NCI-H1436 treated with DMSO at 0.1 percent for 48 hours (cell line): ENCODE measurements at places on chromosomes 4 and X.

GRCh38 chr4:167117273-167117672 is 117.0 kb downstream of the SPOCK3 start:
- no peak for DNase-seq

DNA sequence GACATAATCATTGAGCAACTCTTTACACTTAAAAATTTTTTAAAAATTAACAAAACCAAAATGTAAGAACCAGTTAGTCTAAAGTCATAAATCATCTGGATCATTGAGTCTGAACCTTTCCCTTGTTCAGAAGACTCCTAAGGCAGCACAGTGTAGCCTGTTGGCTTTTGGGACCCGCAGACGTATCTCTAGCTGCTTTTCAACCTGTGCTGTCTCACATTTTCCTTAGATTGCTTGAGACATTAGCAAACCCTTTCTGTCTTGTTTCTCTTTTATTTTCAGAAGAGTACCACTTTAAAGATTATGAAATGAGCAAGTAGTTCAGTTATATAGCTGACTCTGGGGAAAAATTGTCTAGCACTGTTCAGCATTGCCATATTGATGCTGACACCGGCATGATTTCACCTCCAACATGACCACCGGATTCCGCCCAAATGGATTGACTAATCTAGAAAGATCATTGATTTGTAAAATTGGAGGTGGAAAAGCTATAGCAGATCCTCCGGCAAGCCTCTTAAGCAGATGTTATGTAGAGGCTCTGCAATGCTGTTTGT is 8.9 kb downstream of the TCEANC start:
- DNase-seq: no peak

GRCh38 chr4:68476191-68476590 is 28.9 kb downstream of the TMPRSS11E start:
- no peak for DNase-seq

DNA sequence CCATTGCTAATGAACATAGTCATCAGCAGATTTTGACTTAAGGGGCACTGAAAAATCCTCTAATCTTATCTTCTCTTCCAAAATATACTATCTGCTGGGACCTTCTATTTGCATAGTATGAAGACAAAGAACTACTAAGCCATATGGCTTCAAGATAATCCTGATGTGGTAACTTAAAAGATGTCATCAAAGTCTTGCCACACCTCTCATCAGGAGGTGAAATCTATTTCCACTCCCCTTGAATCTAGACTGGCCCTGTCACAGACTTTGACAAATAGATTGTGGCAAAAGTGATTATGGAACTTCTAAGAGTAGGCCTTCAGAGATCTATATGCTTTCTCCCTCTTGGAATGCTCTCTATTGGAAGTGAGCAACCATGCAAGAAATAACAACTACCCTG is 27.3 kb upstream of the TET2 start:
- no peak for DNase-seq

DNA sequence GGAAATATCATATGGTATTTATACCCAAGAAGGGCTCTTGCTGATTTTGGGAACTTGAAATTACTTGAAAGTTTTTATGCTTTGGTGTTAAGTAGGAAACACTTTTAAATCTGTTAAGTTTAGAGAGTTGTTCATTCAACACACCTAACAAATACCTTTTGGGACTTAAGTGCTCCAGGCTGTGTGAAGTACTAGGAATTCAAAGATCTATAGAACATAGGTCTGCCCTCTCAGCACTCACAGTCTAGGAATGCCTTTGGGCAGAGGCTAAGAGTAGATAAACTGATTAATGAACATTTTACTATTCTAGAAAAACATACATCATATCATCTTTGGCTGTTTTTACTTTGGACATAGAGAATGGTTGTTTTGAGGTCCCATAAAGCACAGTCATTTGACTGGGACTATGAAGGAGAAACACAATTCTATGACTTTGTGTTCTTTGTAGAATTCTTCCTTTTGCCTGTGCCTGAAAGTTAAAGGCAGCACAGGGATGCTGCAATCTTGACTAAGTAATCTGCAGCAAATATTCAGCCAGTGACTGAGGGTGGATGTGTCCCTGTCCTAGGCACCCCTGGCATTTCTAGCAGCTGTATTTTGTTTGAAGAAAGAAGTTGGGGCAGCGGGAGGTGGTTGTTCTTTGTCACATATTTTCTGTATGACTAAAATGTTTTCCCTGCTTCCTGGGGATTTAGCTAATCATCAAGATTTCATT is 8.3 kb downstream of the BMP3 start:
- no peak for DNase-seq

DNA sequence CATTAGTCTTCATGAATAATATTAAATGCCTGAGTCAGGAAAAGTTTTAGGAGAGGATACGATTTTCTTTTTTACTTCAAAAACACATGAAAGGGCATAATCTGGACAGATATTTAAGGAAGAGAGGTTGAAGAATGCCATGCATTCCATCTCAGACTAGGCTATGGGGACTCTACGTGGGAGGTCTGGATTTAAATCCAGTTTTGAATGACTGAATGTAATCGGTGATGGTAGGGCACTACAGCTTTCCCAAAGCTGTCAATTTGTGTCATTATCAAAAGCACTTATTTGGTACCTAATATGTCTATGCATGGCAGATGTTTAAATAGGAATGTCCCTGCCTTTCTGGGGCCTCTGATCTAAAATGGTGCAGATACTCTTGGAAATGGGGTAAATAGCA is 59.3 kb upstream of the RPL34 start:
- DNase-seq: no peak

DNA sequence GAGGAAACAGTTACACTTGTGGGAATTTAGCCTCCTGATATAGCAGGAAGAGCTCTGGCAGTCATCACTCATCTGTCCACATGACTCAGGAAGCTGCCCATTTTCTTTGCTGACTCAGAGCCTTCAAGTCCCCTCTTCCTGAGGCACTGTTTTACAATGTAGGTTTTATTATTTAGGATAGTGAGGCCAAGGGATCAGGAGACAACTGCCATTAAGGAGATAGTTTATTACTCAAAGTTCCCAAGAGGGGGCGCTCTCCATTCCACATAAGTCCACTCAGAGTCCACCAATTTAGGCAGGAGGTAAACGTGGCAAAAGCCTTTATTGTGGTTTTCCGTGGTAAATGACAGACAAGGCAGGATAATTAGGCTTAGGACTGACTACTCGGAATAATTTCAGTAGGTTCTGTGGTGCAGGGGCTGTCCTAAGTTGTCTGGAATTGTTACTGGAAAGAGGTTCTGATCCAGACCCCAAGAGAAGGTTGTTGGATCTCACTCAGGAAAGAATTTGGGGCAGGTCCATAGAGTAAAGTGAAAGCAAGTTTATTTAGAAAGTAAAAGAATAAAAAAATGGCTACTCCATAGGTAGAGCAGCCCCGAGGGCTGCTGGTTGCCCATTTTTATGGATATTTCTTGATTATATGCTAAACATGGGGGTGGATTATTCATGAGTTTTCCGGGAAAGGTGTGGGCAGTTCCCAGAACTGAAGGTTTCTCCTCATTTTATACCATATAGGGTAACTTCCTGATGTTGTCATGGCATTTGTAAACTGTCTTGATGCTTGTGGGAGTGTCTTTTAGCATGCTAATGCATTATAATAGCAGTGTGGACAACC is 96.0 kb upstream of the RAB40AL start:
- no peak for DNase-seq

- no peak for DNase-seq
Measured at GRCh38 chr4:41039317-41039716, 175.0 kb downstream of the APBB2 start.

GRCh38 chr4:60013464-60014184 is 1186.5 kb upstream of the ADGRL3 start:
- DNase-seq: no peak

DNA sequence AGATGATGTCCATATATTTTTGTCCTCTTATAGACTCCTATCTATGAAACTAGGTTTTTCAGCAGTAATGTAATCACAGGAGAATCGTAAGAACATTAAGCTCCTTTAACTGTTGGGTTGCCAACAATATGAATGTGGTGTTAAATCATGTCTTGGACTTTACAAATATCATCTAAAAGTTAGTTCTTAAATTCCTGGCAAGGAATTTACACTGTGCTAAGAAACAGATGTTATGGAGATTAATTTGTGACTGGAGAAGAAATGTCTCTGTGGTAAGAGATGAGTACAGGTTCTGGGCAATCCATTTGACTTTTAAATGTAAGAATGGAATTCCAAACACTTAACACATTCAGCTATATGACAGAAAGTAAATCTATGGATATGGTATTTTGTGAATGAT is 34.6 kb downstream of the CNKSR2 start:
- no peak for DNase-seq

- no peak for DNase-seq
Measured at GRCh38 chrX:74656079-74656745, 41.8 kb upstream of the RLIM start.

DNA sequence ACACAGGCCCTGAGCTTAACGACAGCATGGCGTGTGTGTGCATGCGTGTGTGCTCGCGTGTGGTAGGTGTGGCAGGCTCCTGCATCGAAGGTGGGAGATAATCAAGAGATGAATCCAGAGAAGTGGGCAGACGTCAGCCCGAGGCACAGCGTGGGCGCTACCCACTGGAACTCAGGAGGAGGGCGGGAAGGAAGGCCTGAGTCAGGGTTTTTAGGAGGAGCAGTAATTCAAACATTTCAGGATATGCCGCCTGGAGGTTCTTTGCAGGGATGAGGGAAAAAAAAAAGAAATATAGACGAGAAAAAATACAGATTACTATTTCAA is 66.3 kb upstream of the STX18 start:
- DNase-seq: no peak

DNA sequence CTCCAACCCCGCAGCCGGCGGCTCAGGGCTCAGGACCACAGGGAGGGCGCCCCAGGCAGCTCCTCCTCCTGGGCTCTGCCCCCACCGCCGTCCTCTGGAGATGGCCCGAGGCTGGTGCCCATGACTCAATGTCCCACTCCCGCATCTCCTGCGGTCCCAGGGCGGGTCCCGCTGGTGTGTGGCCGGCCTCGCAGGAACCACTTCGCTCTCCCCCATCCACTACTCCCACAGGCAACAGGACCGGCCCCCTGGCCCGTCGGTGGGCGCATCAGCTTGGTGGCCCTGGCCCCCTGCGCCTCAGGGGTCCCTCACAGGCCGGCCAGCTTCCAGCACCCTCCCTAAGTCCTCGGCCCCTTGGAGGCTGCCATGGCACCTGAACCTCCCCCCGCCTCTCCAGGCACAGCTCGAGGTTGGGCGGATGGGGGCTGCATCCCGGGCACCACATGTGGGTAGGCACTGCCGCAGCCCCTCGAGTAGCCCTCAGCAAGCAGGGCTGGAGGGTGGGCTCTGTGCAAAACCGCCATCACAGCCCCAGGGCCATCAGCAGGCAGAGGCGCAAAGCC is 22.8 kb upstream of the SPON2 start:
- no peak for DNase-seq

DNA sequence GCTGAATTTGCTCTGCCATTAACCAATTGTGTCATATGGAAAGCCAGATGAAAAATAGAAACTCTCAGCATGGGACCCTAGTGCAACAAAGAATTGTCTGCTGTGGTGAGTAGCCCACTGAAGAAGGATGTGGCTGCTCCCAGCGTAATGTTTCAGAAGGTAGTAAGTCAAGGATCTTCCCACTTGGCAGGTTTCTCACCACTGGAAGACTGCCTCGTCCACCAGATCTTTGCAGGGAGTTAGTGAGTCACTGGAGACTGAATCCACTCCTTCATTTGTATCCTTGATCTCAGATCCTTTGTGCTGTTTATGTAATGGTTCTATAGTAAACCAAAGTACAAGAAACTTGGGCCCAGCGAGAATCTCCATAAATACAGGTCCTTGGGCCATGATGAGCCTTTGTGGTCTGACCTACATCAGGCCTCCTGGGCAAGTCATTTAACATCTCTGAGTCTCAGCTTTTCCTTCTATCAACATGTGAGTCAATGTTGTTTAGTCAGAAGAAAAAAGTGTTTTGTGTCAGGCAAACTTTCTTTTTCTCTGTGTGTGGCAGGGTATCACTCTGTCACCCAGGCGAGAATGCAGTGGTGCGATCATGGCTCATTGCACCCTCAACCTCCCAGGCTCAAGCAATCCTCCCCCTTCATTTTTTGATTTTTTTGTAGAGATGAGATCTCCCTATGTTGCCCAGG is 78.0 kb upstream of the CCDC160 start:
- DNase-seq: no peak

DNA sequence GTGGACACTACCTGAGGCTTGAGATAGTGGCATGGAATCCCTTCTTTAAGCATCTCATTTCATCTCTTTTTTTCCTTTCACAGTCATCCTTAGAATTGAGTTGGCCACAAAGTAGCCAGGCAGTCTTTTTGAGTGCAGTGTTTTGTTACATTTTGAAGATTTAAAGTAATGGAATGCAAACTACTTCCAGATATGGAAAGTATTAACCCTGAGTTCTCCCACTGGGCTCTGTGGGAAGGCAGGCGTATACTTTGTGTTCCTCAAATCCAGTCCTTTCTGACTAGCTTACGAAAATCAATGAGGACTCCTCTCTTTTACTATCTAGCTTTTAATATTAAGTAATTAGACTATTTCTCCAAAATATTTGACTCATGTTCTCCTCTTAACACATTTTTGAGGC is 29.9 kb downstream of the PCDH10 start:
- DNase-seq: no peak

GRCh38 chrX:77564823-77565222 is 117.6 kb downstream of the FGF16 start:
- DNase-seq: no peak

DNA sequence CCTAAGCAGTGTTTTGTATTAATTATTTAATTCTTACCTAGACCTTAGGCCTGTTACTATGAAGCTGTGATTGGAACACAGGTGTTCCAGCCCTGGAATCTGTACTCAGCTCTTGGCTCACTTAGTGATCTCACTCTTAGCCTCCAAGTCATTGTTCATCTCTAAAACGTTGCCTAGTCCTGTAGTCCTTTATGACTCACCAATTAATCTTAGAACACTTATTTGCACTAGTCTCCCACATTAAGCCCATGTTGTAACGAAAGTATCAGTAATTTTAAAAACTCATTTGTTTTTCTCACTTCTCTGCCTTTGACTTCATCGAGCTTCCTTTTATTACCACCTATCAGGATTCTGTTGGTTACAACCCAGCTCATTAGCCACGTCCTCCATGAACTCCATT is 1224.7 kb upstream of the TENM3 start:
- no peak for DNase-seq

- no peak for DNase-seq
Measured at GRCh38 chr4:109611045-109611646, 51.1 kb downstream of the MCUB start.

DNA sequence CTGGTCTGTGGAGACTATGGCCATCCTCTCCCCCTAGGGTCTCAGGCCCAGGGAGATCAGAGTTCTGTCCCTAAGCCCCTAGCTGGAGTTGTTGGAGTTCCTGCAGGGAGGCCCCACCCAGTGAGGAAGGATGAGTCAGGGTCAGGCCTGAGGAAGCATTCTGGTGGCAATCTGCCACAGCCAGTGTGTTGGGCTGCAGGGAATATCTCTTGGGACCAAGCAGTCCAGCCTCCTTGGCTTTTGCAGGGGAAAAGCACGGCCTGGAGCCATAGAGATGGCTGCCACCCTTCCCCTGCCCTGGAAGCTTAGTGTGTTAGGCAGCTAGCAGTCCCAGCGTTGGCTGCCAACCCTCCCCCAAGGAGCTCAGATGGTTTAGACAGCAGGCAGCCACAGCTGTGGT is 202.4 kb downstream of the RTL9 start:
- no peak for DNase-seq

- no peak for DNase-seq
Measured at GRCh38 chr4:57553728-57554127, 443.5 kb upstream of the IGFBP7 start.

GRCh38 chrX:8724300-8724699 is 7.6 kb downstream of the ANOS1 start:
- DNase-seq: no peak
